Ureter (tissue), 1 donor: ENCODE measurements at places on chromosomes 6 and 20.

DNA sequence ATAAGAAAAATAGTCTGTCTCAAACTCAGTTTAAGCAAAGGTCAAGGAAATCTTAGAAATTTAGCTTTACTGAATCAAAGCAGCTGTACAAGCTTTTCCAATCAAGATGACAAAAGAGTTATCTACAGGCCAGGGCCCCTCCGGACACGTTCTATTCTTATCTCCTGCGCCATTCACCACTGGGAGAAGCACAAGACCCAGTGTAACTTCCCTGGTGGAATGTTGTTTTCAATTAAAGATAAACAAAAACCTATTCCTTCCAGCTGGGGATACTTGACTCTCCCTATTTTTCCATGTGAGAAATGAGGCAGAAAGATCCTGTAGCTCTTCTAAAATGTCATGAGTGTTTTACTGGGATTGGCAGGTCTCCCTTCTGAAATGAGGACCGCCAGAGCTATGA, 123.3 kb downstream of the TBX18 start:
- no peak for DNase-seq

- no peak for DNase-seq
Observed at GRCh38 chr6:8651998-8652397, 216.7 kb upstream of the SLC35B3 start.

DNA sequence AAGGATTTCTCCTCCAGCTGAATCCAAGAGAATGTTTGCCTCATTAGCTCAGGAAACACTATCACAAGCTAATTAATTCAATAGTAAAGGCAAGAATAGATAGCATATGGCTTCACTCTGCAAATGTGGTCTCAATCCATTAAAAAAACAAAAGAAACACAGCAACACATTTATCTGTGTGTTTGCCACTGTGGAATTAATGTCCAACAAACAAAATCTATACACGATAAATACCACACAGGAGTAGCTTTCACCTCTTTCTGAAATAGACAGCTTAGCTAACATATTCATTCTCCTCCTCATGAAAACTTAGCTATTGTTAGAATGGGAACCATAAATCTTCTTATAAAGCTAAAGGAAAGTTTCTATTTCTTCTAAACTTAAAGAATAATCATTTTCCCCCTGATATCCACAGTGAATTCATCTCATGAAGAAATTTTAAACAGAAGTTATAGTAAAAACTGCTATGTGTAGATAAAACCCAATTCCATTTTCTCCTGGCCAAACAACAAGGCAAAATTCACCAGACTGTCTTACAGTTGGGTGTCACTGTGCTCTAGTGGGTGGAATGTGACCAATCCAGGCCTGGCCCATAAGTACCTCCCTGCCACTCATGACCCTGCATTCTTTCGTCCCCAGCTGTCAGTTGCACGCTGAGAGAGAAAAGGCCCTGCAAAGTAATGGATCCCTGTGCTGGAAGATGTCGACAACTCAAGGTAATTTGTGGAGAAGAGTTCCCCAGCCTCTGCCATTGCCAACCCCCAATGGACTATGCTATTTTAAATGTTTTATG, 92.9 kb upstream of the NRSN1 start:
- DNase-seq: no peak

DNA sequence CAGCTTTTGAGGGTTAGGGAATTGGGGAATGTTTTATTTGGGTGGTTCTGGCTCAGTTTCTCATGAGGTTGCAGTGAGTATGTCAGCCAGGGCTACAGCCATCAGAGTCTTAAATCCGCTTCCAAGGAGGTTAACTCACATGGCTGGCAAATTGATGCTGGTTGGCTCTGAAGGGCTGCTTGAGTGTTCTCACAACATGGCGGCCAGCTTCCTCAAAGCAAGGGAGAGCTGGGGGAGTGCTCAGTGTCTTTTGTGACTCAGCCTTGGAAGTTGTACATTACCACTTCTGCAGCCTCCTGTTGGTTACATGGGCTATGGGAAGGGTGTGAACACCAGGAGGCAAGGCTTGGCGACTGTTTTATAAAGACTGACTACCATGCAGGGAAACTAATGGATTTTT, 17.8 kb upstream of the PPP1R3G start:
- no peak for DNase-seq

- no peak for DNase-seq
Observed at GRCh38 chr6:37897321-37897720, 77.8 kb downstream of the ZFAND3 start.

- DNase-seq: no peak
Observed at GRCh38 chr6:124927806-124928205, 34.4 kb upstream of the RNF217 start.

DNA sequence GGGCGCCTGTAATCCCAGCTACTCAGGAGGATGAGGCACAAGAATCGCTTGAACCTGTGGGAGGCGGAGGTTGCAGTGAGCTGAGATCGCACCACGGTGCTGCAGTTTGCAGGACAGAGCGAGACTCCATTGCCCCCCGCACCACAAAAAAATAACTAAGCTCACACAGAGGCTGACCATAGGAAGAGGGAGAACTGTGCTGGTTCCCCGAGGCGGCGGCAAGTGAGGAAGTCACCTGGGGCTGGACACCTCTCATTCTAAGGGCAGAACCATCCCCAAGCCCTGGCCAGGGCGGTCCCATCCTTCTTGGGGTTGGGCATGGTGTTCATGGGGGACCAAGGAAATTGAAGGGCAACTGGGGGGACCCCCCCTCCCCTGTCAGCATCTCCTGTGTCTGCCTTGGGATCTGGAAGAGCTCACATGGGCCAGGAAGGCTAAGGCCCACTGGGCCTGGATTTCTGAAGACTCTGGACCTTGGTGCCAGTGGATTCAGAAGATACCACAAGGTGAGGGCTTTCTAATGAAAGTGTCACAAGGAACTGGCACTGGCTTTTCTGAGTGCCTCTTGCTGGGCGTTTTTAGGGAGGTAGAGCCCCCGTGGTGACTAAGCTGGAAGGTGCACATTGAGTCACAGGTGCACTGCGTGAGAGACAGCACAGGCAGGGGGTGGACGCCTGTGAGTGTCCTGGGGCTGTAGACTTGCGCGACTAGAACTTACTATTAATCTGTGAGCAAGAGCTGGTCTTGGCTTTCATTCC, 11.5 kb downstream of the IRF4 start:
- DNase-seq: no peak

- no peak for DNase-seq
Observed at GRCh38 chr6:56036916-56037600, 161.7 kb upstream of the BMP5 start.

- DNase-seq: no peak
Observed at GRCh38 chr20:48704761-48705160, 123.0 kb downstream of the PREX1 start.

DNA sequence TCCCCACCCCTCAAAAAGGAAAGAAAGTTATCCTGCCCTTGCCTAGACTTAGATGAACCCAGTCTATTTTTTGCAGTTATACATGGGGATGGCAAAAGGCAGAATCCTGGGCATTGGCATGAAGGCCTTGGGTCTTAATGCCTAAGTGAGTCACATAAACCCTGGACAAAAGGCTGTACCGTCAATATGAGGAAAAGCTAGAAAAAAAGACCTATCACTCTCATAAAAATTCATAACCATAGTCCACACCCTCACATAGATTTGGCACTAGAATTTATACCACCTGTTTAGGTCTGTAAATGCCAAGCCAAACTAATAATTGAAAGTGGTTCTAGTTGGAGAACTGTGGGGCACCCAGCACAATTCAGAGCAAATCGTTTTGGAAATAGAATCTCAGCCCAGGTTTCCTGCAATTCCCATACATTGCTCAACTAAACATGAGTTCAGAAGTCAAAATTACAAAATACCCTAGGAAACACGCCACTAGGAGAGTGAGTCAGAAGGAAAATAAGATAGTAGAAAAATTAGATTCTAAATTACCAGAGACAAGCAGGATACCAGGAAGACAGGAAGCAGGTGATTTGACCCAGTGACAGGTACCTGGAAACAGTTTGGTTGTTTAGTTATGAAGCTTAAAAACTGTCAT, 70.4 kb upstream of the FUCA2 start:
- DNase-seq: no peak

DNA sequence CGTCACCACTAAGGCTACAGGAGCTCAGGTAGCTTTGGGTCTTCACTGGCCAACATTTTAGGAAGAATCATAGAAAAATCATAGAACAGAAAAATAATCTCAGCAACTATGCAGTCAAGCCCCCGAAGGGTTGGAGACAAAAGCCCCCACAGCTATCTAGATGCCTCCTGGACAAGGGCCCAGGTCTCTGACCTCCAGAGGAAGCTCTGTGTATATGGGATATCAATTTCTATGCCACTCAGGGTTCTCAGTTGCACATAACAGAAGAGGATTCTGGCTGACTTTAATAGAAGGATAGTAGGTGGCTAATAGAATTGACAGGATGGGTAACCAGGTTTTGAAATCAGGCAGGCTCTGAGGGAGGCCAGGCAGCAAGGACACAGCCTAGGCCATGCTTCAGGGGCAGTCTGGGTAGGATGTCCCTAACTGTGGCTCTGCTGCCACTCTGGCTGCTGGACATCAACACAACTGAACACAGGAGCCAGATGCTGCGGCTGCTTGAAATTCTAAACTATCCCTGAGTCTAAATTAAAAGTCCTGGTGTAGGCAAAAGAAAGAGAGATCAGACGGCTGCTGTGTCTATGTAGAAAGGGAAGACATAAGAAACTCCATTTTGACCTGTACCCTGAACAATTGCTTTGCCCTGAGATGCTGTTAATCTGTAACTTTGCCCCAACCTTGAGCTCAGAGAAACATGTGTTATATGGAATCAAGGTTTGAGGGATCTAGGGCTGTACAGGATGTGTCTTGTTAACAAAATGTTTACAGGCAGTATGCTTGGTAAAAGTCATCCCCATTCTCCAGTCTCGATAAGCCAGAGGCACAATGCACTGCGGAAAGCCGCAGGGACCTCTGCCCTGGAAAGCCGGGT, 65.6 kb downstream of the TRMT6 start:
- DNase-seq: no peak

- DNase-seq: peak; percentile 28
Observed at GRCh38 chr6:30122515-30122914, 9.6 kb upstream of the TRIM31 start.

- no peak for DNase-seq
Observed at GRCh38 chr6:156832231-156832647, 55.1 kb downstream of the ARID1B start.

- no peak for DNase-seq
Observed at GRCh38 chr20:63014287-63014686, 7.5 kb upstream of the BHLHE23 start.

DNA sequence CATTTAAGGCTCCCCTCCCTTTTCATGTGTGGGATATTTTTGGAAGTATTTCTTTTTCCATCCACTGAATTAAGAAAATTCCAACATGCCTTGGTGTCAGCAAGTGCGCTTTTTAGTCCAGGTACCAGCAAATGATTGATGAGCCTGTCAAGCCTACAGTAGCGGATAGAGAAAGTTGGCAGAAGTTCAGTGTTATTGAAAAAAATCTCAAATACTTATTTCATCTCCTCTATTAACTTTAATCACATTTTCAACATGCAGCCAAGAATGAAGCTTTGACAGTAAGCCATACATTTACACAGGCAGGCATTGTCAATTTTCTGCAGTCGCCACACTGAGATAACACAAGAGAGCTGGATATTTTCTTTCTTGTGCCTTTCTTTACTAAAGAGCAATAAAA, 50.4 kb downstream of the BLOC1S5 start:
- no peak for DNase-seq

DNA sequence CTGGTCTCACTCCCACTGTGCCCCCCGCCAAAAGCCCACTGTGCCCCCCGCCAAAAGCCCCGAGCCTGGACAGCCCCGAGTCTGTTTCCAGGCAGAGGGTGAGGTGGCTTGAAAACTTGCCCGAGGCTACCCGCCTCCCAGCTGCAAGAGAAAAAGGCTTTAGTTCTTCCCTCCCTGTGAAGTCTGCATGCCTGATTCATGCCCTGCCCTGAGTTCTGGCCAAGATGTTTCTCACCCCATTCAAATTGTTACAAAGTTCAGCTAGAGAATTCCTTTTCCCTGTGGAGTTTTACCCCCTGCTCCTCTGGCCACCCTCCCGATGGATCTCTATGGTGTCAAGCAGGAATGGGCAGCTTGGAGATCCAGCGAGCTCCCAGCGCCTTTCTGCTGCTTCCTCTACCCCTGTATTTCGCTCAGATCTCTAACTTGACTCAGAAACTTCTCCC, 298.8 kb upstream of the MAP3K7 start:
- DNase-seq: no peak

GRCh38 chr6:25192590-25193459, 86.3 kb upstream of the CARMIL1 start:
- DNase-seq: no peak

DNA sequence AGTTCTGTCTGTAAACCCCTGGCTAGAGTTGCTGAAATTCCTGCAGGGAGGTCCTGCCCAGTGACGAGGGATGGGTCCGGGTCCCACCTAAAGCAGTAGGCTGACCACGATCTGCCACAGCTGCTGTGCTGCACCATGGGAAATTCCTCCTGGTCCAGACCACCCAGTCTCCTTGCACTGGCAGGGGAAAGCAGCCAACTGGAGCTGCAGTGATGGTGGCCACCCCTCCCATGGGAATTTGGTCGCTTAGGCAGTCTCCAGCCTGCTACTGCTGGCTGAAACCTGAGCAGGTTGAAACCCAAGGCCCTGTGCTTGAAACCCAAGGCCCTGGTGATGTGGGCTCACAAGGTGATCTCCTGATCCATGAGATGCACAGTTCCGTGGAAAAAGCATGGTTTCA, 23.9 kb upstream of the MOXD1 start:
- no peak for DNase-seq

- no peak for DNase-seq
Observed at GRCh38 chr20:63315731-63316491, 22.9 kb downstream of the COL20A1 start.

DNA sequence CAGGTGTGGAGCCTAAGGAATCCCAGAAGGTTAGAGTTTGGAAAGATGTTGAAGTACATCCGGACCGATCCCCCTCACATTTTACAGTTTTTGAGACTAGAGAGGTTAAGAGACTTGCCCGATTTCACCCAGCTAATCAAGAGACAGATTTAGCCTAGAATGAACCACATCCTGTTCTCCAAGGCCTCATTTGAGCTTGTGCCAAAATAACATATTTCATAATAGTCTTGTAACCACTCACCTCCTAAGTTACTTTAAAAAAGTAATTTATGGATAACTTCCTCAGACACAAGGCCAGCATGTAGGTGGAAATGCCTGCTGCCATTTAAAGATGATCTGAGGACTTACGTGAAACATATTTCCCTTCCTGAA, 39.8 kb upstream of the ARHGAP18 start:
- no peak for DNase-seq

- DNase-seq: no peak
Observed at GRCh38 chr20:16078172-16078898, 494.9 kb downstream of the KIF16B start.

DNA sequence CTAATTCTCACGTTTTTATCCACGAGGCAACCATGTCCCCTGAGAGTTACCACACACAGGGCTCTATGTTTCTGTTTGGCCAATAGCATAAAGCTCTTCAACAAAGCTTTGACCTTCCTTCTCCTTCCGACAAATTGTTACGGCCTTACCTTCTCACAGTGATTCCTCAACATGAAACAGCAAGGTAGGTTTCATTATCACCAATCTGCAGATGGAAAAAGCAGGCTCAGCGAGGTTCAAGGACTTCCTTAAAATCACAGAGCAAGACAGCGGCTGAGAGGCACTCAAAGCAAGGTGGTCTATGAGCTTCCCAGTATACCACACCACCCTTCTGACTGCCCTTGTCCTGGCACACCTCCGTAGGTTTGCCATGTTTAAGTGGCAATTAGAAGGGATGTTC, 360.0 kb downstream of the CD83 start:
- DNase-seq: no peak

- DNase-seq: no peak
Observed at GRCh38 chr6:145151624-145152023, 583.7 kb downstream of the EPM2A start.
